ENCODE measurements at places on chromosomes 12 and 14.

- no peak for DNase-seq
Observed at GRCh38 chr14:73246387-73247150, 9.3 kb downstream of the PAPLN start.

GRCh38 chr14:23629832-23630396, 6.2 kb upstream of the DHRS2 start:
- no peak for DNase-seq

- no peak for DNase-seq
Observed at GRCh38 chr12:49529414-49529813, 9.4 kb upstream of the KCNH3 start.

- no peak for DNase-seq
Observed at GRCh38 chr12:52253391-52254179, 20.5 kb downstream of the KRT7 start.

Measured in amygdala (tissue), 56 donors.